ENCODE measurements at places on chromosomes 3 and 15.

DNA sequence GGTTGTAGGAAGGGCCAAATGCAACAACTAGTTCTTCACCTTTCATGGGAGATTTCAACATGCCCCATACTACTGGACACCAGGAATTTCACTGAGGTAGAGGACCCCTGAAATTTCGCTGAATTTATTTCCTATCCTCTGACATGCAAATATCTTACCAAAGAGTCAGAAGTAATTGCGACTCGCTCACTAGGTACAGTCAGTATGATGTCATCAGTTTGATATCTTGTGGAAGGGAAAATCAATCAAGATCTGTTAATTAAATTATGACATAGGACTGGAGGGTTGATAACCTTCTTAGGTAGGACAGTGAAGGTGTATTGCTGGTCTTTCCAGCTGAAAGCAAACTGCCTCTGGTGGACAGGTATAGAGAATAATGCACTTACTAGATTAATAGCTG lies 74.9 kb upstream of the TNIK start:
- no peak for DNase-seq

GRCh38 chr3:50192689-50193141 lies 1.3 kb downstream of the GNAT1 start:
- no peak for DNase-seq

- no peak for DNase-seq
Measured at GRCh38 chr15:52784799-52785671, 5.1 kb downstream of the ONECUT1 start.

DNA sequence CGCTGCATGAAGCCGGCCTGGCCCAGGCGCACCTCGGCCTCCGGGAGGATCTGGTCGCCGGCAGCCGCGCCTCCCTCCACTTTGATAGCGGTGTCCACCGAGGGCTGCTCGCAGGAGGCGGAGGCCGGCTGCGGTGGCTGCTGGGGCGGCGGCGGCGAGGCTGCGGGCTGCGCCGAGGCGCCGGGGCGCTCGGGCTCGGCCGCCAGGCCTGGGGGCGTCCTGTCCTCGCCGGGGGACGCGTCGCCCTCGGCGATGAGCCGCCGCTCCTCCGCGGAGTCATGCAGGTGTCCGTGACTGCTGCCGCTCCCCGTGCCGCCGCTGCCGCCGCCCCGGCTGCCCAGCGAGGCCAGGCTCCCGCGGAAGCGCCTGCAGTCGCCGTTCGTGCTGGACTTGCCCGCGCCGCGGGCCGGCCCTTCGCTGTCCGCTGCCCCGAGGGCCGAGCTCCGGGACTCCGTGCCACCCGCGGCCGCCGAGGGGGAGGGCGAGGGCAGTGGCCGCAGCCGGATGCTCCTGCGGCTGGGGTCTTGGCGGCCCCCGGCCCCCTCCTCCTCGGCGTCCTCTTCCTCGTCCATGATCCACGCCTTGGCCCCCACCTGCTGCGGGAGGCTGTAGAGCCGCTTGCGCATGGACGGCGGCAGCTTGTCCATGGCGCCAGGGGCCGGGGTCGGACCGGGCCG lies 996 bp downstream of the HCN4 start:
- no peak for DNase-seq

DNA sequence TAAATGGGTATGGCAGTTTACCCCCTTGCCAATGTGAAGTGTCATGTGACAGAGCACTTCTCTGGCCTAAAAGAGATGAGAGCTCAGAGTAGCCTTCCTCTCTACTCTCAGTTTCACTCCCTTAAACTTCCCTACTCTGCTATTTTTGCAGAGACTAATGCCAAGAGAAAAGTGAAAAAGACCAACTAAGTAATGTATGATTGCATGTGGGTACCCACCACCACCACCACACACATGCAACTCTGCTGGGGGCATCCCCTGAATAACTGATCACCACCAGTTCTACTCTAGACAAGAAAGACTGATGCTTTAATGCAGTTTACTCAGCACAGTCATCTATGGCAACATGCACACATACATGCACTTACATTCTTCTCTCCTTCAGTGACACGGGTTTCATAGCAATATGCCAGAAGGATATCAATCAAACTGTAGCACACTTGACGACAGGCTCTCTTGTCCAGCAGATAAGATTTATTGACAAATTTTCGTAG lies 31.3 kb downstream of the SHQ1 start:
- no peak for DNase-seq

DNA sequence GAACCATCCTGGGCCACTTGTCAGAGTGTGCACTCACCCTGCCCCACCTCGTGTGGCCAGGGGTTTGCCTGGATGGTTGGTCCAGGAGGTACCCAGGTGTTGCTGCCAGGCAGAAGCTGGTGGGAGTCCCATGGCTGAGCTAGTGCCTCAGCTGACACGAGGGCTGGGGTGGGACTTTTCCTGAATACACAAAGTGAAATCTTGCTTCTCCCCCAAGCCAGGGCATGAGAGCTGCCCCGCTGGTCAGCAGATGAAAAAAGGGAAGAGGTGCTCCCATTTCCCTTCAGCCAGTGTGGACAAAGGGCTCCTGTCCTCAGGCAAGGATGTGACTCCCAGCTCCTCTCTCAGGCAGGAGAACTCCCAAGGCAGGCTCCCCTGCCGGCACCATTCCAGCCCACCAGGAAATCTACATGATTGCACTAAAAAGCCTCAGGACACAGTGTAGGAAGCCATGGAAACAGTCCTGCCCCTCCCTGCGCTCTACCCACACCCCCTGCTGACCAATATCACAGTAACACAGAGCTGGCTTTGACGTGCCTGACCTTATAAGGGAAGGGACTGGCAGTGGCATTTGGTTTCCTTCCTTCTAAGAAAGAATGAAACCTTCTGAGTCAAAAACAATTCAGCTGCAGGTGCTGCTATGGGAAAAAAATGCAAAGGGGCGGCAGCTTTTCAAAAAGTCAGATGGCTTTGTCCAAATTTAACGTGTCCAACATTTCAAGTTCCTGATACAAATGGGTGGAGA lies 33.9 kb downstream of the MYO5C start:
- DNase-seq: peak; percentile 66

GRCh38 chr3:129413687-129414506 lies 14.5 kb downstream of the EFCAB12 start:
- DNase-seq: no peak

- DNase-seq: peak; percentile 22
Measured at GRCh38 chr3:106401666-106402490, 533.1 kb upstream of the CBLB start.

- DNase-seq: no peak
Measured at GRCh38 chr15:48856942-48857341, 21.0 kb upstream of the EID1 start.

DNA sequence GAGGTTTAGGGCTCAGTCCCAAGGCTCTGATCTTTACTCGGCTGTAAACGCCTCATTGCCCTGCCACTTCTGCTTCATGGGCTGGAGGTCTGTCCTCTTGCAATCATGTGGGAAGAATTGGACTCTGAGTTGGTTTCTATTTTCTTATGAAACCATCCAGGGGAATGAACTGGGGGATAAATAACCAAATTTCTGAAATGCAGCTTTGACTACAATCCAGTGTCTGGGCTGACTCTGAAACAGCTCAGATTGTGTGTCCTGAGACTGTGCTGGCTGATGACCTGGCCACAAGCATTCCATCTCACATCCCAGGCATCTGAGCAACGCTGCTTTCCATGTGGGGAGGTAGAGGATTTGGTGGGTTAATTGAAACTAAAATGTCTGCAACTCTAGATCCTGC lies 71.0 kb upstream of the GALNT15 start:
- no peak for DNase-seq

DNA sequence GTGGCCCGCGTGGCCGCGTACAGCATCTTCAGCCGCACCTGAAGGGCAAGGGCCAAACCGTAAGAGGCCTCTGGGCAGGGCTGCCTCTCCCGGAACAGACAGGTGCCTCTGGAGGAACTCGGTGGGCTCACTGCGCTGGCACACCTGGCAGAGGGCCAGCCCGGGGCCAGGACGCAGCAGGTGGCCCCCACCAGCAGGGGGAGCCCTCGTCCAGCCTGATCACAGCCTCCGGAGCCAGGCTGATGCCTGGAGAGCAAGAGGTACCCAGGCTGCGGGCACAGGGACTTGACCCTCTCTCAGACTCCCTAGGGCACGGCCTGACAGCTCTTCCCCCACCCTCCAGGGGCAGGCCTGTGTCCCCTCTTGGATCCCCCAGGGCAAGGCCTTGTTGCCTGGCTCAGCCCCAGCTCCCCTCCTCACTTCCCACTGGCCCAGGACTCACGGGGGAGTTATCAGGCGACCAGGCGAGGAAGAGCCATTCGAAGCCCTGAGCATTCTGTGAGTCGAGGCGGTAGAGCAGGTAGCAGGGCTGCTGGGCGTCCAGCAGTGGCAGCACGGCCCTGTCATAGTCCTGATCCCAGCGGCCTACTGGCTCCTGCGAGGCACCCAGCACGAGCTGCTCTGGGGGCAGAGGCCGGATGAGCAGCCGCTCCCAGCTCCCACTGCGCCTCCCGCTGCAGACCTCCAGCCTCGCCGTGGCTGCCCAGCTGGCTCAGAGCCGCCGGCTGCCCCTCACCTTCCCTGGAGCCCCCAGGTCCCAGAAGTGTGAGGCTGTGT lies 6.2 kb upstream of the TLR9 start:
- no peak for DNase-seq

DNA sequence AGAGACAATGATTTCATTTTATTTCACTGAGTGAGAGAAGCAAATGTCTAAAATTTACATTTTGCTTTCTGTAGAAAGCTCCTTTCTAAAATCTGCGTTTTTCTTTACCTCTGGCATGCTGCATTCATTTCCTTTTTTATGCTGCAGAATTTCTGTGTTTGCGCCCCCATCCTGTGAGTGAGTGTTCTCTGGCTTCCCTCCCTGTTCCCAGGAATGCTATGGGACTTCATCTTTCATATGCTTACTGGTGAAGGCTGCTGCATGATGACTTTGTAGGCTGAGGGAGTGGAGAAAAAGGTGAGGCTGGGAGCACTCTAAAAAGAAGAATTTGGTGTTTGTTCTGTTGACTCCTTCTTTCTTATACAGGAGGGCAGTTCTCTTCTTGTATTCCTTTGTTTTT lies 7.7 kb upstream of the TMC3 start:
- DNase-seq: no peak

GRCh38 chr3:23663246-23663645 lies 142.5 kb upstream of the UBE2E1 start:
- no peak for DNase-seq

DNA sequence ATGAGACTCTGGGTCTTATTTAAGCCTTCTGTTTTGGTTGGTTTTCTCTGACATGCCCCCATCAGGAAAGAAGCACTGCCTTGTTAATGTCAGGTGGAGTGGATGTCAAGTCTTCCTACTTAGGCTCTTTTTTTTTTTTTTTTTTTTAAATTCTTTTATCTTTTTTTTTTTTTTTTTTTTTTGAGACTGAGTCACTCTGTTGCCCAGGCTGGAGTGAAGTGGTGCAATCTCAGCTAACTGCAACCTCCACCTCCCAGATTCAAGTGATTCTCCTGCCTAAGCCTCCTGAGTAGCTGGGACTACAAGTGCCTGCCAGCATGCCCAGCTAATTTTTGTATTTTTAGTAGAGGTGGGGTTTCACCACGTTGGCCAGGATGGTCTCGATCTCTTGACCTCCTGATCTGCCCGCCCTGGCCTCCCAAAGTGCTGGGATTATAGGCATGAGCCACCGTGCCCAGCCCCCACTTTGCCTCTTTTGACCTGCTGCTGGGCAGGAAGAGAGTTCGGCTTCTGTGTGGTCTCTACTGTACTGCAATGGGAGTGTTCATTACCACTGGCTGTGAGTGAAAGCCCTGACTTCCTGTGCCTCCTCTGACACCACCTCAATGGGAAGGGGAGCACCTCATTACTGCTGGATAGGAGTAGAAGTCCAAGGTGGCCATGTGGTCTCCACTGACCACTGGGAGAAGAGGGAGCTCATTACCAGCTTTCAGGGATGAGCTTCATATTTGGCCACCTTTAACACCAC lies 10.9 kb downstream of the CTDSPL start:
- no peak for DNase-seq

DNA sequence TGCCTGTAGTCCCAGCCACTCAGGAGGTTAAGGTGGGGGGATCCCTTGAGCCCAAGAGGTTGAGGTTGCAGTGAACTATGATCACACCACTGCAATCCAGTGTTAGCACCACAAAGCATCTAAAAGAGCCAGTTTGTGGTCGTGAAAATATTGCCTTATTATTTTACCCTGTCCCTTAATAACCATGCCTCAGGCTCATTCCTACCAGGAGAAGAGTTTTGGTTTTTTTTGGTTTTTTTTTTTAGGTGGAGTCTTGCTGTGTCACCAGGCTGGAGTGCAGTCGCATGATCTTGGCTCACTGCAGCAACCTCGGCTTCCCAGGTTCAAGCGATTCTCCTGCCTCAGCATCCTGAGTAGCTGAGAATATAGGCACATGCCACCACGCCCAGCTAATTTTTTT lies 17.9 kb upstream of the AVEN start:
- no peak for DNase-seq

GRCh38 chr15:66760097-66760967 lies 58.3 kb downstream of the SMAD6 start:
- DNase-seq: no peak

GRCh38 chr3:5192571-5193365 lies 5.3 kb downstream of the EDEM1 start:
- DNase-seq: no peak

- DNase-seq: no peak
Measured at GRCh38 chr3:152266221-152266995, 2.3 kb upstream of the MBNL1 start.

GRCh38 chr15:26097216-26097615 lies 234.1 kb upstream of the ATP10A start:
- DNase-seq: no peak
